Spinal cord (tissue), 10 donors: ENCODE measurements at places on chromosomes 4 and X. TPM values are rescaled to one million over a fixed set of nuclear protein-coding genes. Genes with fewer than 3 reads are reported as not detected.

DNA sequence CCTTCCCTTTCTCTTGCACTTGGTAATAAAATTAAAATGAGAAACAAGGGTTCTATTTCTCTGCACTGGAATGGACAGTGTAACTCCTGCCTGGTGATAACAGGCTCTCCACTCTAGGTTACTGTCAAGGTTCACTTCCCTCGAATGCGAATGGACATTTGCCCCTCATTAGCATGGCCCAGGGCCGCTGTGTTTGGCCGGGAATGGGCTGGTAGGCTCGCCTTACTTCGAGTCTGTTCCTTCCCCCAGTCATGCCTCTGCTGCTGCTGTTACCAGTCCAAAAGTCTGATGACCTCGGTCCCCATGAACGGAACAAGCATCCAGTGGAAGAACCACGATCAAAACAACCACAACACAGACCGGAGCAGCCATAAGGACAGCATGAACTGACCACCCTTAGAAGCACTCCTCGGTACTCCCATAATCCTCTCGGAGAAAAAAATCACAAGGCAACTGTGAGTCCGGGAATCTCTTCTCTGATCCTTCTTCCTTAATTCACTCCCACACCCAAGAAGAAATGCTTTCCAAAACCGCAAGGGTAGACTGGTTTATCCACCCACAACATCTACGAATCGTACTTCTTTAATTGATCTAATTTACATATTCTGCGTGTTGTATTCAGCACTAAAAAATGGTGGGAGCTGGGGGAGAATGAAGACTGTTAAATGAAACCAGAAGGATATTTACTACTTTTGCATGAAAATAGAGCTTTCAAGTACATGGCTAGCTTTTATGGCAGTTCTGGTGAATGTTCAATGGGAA is 61.5 kb downstream of the EDNRA start:
- no peaks in the 10 kb centered on the region for H3K36me3 ChIP-seq
- DNase-seq, result no peak
- no peak overlapping the region for H3K27ac ChIP-seq
- H3K4me1 ChIP-seq, result no peaks in the 10 kb centered on the region

GRCh38 chrX:19811807-19812604 is 75.4 kb downstream of the SH3KBP1 start:
- H3K27ac ChIP-seq, result no peak overlapping the region
- peaks cover 2% of the 10 kb centered on the region for H3K27me3 ChIP-seq
- DNase-seq, result no peak
- no peaks in the 10 kb centered on the region for H3K36me3 ChIP-seq

DNA sequence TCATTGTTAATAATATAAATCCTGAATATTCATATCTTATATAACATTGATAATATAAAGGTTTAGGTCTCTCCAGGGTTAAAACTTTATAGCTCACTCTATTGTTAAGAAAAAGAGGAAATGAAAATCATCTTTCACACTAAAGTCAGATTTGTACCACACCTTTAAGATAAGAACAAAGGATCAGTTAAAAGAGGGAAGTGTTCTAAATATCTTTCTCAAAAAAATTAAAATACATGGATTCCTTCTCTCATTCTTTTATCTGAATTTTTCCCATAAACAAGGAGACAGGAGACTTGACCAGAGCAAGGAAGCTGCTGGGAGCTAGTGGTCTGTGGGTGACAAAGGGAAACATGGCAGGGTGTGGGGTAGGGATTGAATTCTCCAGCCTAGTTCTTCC is 323.0 kb upstream of the CPXCR1 start:
- H3K4me3 ChIP-seq, result no peak overlapping the region
- H3K36me3 ChIP-seq, result no peaks in the 10 kb centered on the region
- H3K27me3 ChIP-seq, result no peaks in the 10 kb centered on the region
- DNase-seq, result no peak
- no peak overlapping the region for H3K27ac ChIP-seq
- no peaks in the 10 kb centered on the region for H3K4me1 ChIP-seq

ANK2 gene
- 512 TPM for total RNA-seq

DNA sequence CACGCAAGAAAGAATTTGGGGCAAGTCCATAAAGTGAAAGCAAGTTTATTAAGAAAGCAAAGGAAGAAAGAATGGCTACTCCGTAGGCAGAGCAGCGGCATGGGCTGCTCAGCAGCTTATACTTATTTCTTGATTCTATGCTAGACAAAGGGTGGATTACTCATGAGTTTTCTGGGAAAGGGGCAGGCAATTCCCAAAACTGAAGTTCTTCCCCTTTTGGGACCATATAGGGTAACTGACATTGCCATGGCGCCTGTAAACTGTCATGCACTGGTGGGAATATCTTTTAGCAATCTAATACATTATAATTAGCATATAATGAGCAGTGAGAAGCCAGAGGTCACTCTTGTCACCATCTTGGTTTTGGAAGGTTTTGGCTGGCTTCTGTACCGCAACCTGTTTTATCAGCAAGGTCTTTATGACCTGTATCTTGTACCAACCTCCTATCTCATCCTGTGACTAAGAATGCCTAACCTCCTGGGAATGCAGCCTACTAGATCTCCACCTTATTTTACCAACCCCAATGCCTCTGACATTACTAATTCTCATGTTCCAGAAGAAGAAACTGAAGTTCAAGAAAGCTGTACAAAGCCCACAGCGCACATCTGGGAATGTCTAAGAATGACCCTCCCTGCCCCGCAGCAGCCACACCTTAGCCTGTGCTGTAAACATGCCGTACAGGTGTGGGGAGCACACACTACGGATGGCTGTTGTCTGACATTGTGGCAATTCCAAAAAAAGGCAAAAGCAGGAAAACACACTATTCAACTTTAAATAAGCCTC is 18.6 kb downstream of the RXFP1 start:
- H3K4me3 ChIP-seq, result no peak overlapping the region
- no peaks in the 10 kb centered on the region for H3K27me3 ChIP-seq
- no peaks in the 10 kb centered on the region for H3K36me3 ChIP-seq

GRCh38 chr4:6357476-6357875 is 87.8 kb downstream of the WFS1 start:
- H3K4me3 ChIP-seq, result no peak overlapping the region
- no peak for DNase-seq
- H3K36me3 ChIP-seq, result peaks cover 24% of the 10 kb centered on the region
- no peaks in the 10 kb centered on the region for H3K27me3 ChIP-seq
- H3K27ac ChIP-seq, result no peak overlapping the region

ARHGAP36 gene
- 56.6 TPM for total RNA-seq
